BE2C (cell line): ENCODE measurements at places on chromosomes 5 and 9.

DNA sequence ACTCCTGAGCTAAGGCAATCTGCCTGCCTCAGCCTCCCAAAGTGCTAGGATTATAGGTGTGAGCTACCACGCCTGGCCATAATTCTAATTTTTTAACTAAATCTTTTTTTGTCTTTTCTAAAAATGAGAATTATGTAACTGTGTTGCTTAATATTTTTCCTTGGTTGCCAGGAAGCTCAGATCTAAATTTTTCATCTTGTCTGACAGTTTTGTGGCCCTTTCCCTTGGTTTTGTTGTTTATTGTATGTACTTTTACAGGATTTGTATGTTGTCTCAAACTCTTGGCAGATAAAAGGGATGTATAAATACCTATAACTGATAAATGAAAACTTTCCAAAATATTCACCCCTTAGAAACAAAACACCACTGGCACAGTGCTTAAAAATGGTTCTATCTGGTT lies 88.2 kb upstream of the KLF9 start:
- no peak for DNase-seq

DNA sequence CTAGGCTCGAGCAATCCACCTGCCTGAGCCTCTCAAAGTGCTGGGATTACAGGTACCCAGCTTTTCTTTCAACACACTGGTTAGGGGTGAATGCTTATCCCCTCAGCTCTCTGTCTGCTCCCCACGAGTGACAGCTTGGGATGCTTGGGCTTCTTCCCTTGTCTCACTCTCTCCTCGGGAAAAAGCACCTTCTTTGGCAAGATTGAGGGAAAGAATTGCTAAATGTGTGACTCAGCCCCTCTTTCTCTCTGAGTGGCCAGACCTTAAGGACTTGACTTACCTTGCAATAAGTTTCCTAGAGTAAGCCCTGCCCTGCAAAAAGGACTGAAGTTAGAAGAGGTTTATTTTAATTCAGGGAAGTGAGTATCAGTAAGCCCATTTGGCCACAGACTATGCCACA lies 68.1 kb upstream of the ERBIN start:
- DNase-seq, result no peak

- DNase-seq, result no peak
These were observed 98.6 kb upstream of the HMHB1 start for GRCh38 chr5:143713047-143714003.

- no peak for DNase-seq
These were observed 25.8 kb upstream of the LECT2 start for GRCh38 chr5:135980620-135981019.

DNA sequence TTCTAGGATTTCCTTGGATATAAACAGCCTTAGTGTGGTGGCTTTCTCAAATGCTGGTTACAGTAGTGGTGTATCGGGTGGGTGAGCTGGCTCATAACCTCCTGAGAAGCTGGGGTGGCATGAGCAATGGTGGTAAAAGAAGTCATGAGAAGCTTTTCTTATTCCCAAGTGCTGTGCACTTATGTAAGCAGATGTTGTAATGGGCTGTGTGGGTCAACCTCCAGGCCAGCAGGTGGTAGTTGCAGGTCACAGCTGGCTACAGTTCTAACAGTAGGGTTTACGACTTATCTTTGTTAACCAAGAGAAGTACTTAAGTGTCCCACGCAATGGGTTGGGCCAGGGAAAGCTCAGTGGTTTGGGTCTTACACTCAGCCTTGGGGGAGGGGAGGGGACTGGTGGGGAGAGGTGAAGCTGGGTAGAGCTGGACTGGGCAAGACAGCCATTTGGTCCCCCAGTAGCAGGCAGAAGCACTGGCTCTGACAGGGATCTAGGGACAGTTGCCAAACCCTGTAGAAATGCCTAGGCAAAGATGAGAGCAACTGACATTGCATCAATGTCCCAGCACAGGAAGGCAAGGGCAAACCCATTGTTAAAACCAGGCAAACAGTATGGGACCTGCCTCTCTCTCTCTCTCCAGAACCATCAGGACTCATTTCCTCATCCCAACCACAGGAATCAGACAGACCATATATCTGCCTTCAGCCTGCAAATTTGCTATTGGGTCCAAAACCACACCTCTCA lies 76.8 kb downstream of the RNF130 start:
- no peak for DNase-seq

DNA sequence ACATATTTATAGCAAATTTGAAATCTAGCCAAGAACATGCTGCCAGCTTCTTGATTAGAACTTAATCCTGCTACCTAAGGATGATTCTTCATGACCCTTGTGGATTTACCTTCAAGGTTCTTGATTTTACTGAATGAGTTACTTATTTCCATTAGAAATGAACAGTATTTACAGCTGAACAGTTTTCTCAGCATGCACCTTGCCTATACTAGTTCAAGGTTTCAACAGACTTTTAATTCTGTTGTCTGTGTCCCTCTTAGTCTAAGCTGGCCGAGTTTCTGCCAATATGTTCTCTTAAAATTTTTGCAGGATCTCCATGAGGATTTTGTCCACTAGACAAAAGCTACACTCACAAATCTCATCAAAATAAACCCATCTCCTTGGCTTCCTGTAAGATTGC lies 188.8 kb upstream of the ST8SIA4 start:
- DNase-seq, result no peak

GRCh38 chr9:110520120-110520701 lies 59.3 kb downstream of the SVEP1 start:
- DNase-seq, result no peak

DNA sequence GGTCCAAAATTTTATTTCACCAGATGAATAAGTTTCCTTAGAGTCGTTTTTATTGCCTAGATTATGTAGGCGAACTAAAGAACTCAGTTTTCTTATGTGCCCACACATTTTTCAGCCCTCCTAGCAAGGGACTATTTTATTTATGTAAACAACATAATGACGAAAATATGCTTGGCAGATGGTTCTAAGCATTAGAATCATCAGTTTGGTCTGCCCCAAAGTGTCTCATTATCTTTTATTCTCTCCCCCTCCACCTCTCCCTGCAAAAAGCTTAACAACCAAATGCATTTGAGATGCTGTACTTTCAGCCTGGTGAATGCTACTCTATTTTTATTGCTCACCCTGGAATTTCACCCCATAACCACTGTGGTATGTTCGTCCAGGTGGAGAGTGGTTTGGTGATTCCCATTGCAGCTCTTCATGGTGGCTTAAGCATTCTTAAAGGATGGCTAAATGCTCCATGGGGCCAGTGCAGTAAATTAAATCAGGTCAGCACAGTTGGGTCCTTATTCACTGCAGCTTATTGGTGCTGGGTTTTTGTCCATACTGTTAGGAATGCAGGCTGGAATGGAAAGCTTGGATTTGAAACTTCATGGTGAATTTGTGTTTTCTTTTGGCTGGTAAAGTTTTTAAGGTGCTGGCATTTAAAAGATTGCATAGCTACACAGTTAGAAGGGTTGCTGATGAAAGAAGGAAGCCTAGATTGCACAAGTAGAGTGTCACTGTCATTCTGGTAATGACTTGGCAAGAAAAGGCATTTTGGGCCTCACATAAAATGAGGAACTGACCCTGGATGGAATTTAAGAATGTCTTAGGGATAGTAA lies 39.2 kb downstream of the TLE4 start:
- DNase-seq, result no peak

- no peak for DNase-seq
These were observed 1.3 kb downstream of the UBE2R2 start for GRCh38 chr9:33818167-33818846.

DNA sequence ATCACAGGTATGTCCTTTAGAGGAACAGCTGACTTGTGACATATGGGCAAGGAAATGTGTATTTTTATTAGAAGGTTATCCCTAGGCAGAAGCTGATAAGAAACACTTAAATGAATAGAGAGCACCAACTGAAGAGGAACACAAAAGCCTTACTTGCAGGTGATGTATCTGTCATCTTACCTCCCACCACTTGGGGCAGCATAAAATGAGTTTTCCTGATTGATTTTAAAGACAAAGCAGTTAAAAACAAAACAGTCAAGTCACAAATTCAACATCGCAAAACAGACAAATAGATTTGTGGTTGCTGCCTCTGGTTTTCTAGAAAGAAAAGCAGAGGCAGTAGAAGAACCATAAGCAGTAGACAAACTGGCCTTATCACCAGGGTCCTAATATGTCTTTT lies 302.4 kb upstream of the ZNF462 start:
- no peak for DNase-seq

DNA sequence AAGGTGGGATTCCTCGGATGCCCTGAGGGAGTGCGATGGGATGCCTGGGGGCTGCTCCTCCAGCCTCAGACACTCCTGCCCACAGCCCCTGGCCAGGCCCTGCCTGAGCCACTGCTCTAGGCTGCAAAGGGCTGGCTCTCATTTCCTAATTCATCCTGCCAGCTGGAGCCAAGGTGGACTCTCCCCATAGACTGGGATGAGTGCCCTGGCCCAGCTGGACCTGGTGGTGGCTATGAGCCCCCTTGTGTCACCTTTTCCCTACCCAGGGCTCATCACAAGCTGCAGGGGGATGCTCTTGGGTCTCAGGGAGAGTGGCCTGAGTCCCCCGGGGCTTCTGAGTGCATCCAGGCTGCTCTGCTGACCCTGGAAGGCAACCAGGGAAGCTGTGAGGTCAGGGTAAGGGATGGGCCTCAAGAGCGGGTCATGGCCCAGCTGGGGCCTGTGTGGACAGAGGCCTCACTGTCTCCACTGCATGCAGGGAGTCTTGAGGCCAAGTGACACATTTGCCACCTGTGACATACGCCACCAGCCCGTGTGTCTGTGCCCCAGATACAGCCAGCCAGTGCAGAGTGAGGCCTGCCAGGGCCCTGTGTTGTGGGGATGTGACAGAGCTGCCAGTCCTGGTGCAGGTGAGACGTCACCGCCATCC lies 102.7 kb upstream of the IER5L start:
- DNase-seq, result no peak

- DNase-seq, result no peak
These were observed 92.8 kb downstream of the PLPP1 start for GRCh38 chr5:55441954-55442353.

- no peak for DNase-seq
These were observed 57.5 kb upstream of the HTR1A start for GRCh38 chr5:64019746-64020145.

DNA sequence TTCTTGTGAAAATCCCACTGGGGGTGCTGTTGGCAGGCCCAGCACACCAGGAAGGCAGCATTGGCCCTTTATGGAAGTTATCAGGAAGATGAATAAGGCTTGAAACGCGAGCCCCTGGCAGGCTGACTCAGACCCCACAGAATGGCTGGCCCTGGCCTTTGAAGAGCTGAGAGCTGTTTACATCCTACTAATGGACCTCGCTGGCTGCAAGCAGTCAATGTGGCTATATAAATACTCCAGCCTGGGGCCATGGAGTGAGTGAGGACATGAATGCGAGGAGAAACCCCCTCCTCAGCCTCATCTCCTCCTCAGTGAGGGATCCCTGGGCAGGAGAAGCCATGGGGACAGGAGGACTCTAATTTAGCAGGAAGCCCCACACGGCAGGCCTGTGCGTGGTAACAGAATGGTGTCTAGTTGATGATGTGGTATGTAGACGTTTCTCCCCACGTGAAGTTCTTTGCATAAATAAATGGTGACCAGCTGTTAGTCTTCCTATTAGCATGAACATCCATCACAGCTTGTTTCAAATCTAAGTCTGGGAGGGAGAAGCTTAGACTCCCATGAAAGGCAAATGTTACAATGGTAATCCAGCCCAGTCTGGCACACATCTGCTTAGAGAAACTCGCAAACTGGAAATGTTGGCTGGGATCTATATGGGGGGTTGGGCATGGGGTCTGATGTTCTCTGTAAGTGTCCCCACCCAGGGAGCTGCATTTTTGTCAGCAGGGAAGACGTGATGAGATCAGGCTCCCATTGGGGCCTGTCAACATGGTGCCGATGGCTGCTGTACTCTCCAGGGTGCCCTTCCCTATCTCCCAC lies 175.1 kb upstream of the PITX1 start:
- DNase-seq, result peak; percentile 26

- DNase-seq, result no peak
These were observed 6.8 kb downstream of the MRPL36 start for GRCh38 chr5:1792842-1793266.

DNA sequence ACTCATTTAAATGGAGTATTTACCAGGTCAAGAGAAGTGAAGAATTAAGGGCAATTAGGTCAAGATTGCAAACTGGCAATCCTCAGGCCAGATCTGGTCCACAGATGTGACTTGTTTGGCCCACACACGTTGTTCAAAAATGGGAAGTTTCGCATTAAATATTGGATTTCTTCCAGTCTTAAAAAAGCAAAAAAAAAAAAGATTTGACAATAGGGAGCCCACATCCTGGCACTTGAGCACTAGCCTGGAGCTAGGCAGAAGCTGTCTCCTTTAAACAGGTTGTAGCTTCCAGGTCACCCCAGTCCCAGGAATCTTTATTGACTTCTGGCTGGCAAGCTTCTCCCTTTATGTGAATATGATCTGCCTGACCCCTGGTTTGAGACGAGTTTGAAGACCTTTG lies 520.4 kb downstream of the RAB3C start:
- no peak for DNase-seq

- DNase-seq, result no peak
These were observed 149.8 kb upstream of the ANKRD55 start for GRCh38 chr5:56382896-56383295.

- DNase-seq, result no peak
These were observed 147.9 kb upstream of the VLDLR start for GRCh38 chr9:2473681-2474080.

DNA sequence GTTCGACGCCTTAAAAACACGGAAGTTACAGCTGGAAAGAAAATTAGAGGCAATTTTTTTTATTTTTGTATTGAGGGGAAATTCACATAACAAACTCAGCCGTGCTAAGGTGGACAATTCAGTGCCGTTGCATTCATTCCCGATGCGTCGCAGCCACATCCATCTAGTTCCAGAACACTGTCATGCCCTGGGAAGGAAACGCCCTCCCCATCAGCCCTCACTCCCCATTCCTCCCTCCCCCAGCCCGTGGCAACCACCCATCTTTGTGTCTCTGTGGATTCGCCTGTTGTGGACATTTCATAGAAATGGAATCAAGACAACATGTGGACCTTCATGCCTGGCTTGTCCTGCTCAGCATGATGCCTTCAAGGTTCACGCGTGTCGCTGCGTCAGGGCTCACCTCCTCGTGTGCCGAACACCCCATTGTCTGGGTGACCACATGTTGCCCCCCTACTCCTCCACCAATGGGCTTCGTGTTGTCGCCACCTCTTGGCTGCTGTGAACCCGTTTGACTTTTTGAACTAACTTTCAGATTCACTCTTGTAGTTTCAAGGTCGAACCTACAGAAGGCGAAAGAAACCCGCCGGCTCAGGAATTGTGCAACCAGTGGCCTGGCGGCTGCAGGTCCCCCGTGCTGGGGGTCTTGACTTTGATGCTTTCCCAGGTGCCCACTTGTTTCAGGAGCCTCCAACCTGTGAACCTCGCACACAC lies 17.4 kb upstream of the CAMSAP1 start:
- DNase-seq, result no peak

DNA sequence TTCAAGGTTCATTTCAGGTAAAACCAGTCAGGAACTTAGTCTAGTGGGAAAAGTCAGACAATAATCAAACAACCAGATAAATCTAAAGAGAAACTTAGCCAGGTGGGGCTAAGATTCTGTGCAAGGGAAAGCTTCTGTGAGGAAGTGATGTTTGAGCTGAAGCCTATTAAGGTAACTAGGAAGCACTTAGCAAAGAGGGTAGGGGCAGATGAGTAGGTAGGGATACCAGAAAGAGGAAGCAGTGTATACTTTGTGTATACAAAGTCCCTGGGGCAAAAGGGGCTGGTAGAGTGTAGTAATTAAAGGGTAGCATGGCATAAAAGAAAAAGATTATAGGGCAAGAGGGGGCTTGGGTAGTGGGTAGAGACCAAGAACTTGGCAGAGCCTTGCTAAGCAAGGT lies 3.6 kb upstream of the SPATA24 start:
- DNase-seq, result no peak
